Progenitor cell of endocrine pancreas (in vitro differentiated cells): ENCODE measurements at places on chromosomes 7 and 10. TPM values are rescaled to one million over a fixed set of nuclear protein-coding genes. Genes with fewer than 3 reads are reported as not detected.

Gene C7orf57
- total RNA-seq = not detected in 2 replicates

Gene SPDYE16
- total RNA-seq = 0.31 and 0.47 TPM in 2 replicates

Gene OPN4
- total RNA-seq = not detected in 2 replicates

Gene MCM10
- total RNA-seq = 20.2 and 21.4 TPM in 2 replicates

Gene ARHGEF35
- total RNA-seq = 17.3 and 19.5 TPM in 2 replicates

Gene OR2A7
- total RNA-seq = 8.0 and 9.3 TPM in 2 replicates

Gene HKDC1
- 4.1 and 6.2 TPM in 2 replicates for total RNA-seq

Gene NEURL1
- 17.6 and 21.5 TPM in 2 replicates for total RNA-seq

Gene CRYGN
- 2.5 and 3.2 TPM in 2 replicates for total RNA-seq

Gene PRKCQ
- total RNA-seq = 5.6 and 6.1 TPM in 2 replicates

Gene GJD4
- total RNA-seq = 0.24 TPM in 1 of 2 replicates, not detected in the other

Gene STOX1
- total RNA-seq = 7.8 and 8.0 TPM in 2 replicates

Gene NEUROG3
- 7.2 and 7.3 TPM in 2 replicates for total RNA-seq

Gene NEBL
- total RNA-seq = 13.2 and 17.2 TPM in 2 replicates

Gene NODAL
- total RNA-seq = not detected in 2 replicates

Gene SFTPD
- 0.29 and 0.40 TPM in 2 replicates for total RNA-seq

Gene MMS19
- 80.6 and 82.1 TPM in 2 replicates for total RNA-seq

Gene TMEM130
- 0.20 and 0.60 TPM in 2 replicates for total RNA-seq

Gene PDLIM1
- 113 and 118 TPM in 2 replicates for total RNA-seq

Gene ZNF273
- total RNA-seq = 12.3 and 13.7 TPM in 2 replicates

Gene CYP17A1
- not detected in 2 replicates for total RNA-seq

Gene KCNIP2
- 4.4 and 5.5 TPM in 2 replicates for total RNA-seq

Gene IDI2
- not detected in 2 replicates for total RNA-seq

Gene CFAP46
- 12.5 and 15.4 TPM in 2 replicates for total RNA-seq

Gene SCIN
- 0.10 and 0.47 TPM in 2 replicates for total RNA-seq

Gene PDE1C
- 1.0 and 1.7 TPM in 2 replicates for total RNA-seq

Gene SYNPO2L
- total RNA-seq = 0.07 TPM in 1 of 2 replicates, not detected in the other

Gene ADCYAP1R1
- 0.07 TPM in 1 of 2 replicates, not detected in the other for total RNA-seq

Gene CBLL1
- 34.0 and 37.7 TPM in 2 replicates for total RNA-seq
